Activated CD4-positive, alpha-beta T cell treated with anti-CD3 and anti-CD28 coated beads for 48 hours (primary cell): ENCODE measurements at places on chromosomes 1 and 21.

GRCh38 chr1:229002037-229002436 is 266.8 kb downstream of the RHOU start:
- no peak for DNase-seq

DNA sequence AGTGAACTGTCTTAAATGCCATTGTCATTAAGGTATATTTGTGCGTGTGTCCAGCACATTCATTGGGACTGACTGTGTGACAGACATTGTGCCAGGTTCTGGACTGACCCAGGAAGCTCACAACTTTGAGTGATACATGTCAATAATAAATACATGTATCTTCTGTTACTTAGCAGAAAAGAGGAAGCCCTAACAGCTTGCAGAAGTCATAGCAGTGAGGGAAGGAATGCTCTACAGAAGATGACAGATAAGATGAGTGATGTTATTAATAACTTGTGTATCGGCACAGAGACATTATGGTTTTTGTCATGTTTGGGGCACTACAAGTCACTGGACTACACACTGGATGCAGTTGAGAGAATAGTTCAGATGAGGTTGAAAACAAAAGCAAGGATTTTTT is 1.2 kb upstream of the SRSF11 start:
- DNase-seq = no peak

- DNase-seq = no peak
These were observed 1.8 kb upstream of the CAP1 start for GRCh38 chr1:40038697-40039096.

DNA sequence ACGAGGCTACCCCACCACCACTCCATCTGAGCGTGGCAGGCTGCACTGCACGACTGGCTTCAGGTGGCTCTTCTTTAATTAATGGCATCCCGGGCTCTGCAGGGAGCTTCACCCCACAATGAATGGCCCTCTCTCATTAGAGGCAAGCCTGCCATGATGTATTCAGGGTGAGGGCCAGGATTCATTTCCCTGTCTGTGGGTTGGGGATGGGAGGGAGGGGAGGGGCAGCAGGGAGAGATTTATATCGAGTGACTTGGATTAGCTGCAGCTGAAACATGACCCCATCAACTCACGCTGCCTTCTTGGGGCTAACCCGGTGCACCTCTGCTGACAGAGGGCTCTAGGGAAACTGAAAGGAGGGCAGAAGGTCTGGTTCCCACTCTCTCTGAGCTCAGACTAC is 54.2 kb downstream of the ERI3 start:
- no peak for DNase-seq

DNA sequence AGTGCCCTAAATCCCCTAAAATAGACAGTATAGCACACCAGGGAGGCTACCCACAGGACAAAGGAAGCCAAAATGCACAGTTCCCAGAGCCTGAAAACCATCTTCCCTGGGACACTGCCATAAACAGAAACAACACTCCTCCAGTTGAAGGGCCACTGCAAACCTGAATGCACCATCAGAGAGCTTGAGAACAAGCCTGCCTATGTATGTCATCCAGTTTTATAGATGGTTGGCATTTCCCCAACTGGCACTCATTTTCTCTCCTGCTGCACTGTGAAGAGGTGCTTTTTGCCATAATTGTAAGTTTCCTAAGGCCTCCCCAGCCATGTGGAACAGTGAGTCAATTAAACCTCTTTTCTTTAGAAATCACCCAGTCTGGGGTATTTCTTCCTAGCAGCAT is 169.0 kb downstream of the AGBL4 start:
- no peak for DNase-seq

DNA sequence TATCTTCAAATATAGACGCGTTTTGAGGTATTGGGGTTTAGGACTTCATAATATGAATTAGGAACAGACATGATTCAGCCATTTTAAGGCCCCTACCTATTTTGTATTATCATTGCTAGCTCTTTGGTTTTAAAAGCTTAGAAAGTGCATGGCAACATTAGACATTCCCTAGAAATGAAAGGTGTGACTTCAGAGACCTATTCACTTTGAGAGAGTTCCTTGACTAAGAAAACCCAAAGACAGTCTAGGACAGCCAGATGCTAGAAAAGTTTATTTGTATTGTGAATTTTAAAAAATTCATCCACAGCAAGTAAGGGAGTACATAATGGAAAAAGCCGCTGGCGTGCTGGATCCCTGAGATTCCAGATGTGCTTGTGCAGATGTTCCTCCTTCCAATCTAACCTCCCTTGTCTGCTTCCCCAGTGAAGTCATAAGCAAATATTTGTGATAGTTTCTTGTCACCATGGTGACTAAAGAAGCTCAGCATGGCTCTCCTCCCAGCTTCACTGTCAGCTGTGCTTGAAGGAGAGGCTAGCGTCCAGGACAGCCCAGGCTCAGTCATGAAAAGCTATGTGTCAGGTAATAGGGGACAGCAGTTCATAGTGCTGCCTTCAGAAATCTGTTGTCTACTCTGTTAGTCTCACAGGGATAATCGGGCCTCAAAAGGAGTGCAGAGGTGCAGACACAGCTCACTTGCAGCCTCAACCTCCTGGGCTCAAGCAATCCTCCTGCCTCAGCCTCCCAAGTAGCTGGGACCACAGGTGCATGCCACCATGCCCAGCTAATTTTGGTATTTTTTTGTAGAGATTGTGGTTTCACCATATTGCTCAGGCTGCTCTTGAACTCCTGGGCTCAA is 34.8 kb downstream of the KPNA6 start:
- DNase-seq = no peak

DNA sequence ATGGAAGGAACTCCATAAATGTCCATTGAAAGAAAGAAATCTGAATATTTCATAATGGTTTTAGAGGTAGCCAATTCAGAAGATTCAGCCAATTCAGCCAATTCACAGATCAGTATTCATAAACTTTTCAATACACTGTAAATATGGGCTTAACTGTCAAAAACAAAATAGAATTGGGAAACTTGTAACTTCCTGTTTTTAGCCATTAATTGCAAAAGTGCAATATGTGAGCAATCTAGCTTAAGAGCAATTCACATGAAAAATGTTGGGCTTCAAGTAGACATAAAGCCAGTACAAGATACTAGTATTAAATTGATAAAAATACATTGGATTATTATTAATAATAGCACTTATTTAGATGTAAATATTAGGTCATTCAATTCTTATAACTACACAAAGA is 27.5 kb upstream of the PLPPR4 start:
- DNase-seq = no peak

DNA sequence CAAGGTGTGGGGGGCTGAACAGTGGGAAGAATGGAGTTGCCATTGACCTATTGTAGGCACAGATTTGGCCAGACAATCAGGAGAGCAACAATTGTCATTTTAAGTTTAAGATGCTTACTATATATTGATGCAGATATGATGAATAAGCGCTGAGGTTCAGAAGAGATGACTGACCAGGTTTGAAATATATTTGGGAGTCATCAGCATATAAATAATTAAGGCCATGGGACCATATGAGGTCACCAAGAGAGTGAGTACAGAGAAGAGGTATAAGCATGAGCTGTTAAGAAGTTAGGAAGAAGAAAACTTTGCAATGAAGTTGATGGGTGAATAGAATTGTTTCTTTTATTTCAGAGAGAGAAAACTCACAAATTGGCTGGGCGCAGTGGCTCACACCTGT is 4.5 kb upstream of the GADD45A start:
- DNase-seq = no peak

DNA sequence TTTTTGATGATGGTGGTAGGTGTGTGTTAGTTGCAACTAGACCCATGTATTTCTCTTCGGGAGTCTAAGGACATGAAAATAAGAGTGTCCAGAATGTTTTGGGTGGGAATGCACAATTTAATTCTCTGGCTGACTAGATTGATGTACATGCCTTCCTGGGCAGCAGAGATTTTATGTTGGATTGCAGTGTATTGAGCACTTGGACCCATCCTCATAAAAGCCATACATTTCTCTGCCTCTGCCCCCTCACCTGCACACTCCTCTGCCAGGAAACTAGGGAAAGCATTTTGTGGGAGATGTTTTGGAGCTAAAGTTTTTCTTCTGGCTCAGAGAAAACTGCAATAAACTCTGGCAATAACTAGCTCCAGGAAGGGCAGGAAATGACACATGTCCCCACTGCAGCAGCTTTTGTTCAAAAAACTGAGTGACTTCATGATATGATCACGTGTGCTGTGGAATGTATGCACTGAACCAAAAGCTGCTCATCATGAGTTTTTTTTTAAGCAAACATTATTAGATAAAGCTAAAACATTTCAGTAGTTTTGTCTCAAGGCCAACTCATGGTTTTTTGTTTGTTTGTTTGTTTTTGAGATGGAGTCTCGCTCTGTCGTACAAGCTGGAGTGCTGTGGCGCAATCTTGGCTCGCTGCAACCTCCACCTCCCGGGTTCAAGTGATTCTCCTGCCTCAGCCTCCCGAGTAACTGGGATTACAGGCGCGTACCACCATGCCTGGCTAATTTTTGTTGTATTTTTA is 17.6 kb downstream of the RIT1 start:
- DNase-seq = peak; percentile 21

DNA sequence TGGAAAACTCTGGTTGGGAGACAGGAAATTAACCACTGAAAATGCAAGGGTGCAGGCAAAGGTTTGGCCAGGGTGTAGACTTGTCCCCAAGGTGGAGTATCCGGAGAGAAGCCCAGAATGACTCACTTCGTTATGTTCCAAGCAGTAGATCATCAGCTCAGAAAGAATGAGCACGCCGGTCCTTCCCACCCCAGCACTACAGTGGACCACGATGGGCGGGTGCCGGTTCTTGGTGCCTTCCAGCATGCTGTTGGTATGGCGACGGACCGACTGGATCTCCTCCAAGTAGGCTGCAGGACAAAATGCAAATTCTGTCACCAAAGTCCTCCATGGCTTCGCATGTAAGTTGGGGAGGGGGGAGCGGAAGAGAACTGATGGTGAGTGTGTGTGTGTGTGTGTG is 83.4 kb downstream of the SMYD2 start:
- DNase-seq = no peak

GRCh38 chr1:248824301-248824700 is 1.4 kb downstream of the SH3BP5L start:
- DNase-seq = no peak

GRCh38 chr1:54118704-54119103 is 34.1 kb downstream of the CDCP2 start:
- DNase-seq = no peak

- no peak for DNase-seq
These were observed 91.0 kb downstream of the SETD4 start for GRCh38 chr21:35969281-35969680.

DNA sequence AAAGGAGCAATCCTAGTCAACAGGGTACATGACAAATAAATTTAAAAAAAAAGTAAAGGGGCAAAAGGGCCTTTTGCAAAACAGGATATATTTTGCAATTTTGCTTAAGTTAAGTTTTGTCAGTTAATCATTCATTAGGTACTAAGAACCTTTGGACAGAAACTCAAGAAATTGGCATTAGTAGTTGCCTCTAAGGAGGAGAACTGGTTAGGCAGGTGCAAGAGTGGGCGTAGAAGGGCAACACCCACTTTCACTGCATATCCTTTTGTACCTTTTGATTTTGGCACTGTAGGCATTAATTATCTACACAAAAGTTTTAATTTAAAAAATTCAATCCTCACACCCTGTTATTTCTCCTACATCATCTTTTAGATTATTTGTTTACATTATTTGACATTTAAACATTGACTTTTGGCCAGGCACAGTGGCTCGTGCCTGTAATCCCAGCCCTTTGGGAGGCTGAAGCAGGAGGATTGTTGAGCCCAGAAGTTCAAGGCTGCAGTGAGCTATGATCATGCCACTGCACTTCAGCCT is 4.3 kb downstream of the DDAH1 start:
- no peak for DNase-seq

GRCh38 chr1:40981691-40982448 is 2.4 kb downstream of the CTPS1 start:
- DNase-seq = no peak

GRCh38 chr1:220487297-220487820 is 40.6 kb upstream of the MARK1 start:
- DNase-seq = peak; percentile 64

DNA sequence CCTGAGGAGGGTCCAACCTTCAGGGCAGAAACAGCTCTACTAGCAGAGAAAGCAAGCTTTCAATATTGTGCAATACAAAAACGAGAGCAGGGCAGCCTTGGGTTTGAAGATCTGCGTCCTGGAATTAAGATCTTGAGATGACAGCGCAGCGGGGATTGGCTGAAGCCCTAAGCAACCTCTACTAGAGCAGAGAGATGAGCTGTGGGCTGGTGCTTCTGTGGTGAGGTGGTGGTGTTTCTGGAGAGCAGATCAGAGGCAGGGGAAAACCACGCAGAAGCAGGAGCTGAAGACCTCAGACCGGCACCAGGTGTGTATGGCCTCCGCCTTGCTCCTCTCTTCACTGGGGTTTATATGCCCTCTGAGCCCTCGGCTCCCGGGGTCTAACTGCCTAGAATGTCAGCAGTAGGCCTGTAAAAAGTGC is 12.5 kb downstream of the TRAF3IP3 start:
- DNase-seq = peak; percentile 90

DNA sequence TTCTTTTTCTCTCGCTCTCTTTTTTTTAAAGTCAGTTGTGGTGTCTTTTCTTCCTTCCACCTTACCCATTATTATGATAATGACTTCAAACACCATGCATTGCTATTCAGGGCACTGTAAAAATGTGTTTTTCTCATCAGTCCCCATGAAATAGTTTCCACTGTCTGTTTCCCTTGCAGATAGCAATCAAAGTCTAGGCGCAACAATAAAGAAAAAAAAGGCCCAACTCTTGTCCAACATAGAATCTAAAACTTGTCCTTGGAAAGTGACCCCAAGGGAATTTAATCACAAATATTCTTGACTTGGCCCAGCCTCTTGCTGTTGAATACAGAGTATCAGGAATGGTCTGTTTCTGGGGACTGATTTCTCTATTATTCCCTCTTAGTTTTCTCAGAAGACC is 382.5 kb downstream of the PLPP3 start:
- no peak for DNase-seq

- DNase-seq = no peak
These were observed 351.4 kb downstream of the HLX start for GRCh38 chr1:221230605-221231004.

DNA sequence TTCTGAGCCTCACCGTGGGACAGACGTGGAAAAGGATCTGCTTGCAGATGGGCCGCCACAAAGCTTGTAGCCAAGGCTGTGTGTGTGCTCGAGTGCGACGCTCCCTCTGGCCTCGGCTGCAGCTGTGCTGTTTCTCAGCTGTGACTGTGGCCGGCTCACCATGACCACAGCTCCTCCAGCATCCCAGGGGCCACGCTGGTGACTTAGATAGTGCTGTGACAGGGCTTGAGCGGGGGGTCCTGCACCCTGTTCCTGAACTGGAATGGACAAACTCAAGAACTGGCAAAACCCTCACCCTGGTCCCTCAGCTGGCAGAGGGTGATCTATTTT is 17.4 kb upstream of the ACTRT2 start:
- DNase-seq = no peak

GRCh38 chr21:35652872-35653271 is 407.5 kb downstream of the SETD4 start:
- DNase-seq = no peak
